CD4-positive, alpha-beta T cell treated with Interleukin-15 for 1 hour (primary cell): ENCODE measurements at places on chromosomes 11 and 22.

GRCh38 chr11:17978553-17979287 is 34.1 kb downstream of the SERGEF start:
- DNase-seq: no peak

DNA sequence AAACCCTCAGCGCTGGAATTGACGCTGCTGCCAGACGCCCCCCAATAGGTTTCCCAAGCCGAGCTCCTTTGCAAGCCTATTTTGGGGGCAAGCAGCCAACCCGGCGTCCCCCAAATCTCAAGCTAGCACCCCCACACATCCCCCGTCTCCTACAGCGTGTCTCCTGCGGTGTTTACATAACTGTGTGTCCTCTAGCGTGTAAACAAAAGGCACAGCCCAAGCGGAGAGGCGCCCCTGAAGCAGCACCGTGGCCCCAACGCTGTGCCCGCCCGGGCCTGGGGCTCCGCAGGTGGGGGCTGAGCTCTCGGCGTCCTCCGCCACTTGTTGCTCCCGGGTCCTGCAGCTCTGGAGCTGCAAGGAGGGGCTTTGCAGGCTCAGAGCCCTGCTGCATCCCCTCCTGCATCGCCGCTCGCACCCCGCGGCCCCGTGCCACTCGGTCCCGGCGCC is 1.6 kb downstream of the CADM1 start:
- no peak for DNase-seq

- no peak for DNase-seq
These were observed 145.7 kb upstream of the NECTIN1 start for GRCh38 chr11:119874660-119875238.

DNA sequence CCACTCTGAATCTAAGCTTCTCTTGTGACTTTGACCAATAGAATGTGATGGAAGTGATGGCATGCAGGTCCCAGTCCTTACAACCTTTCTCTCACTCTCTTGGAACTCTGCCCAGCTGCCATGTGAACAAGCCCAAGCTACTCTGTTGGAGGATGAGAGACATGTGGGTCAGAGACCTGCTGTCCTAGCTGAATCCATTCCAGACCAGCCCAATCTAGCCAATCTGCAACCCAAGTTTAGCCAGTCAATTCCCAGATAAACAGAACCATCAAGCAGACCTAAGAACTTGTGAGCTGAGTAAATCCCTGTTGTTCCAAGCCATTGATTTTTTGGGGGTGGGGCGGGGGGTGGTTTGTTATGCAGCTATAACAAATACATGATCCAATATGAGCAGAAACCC is 69.2 kb upstream of the GRK3 start:
- DNase-seq: no peak

DNA sequence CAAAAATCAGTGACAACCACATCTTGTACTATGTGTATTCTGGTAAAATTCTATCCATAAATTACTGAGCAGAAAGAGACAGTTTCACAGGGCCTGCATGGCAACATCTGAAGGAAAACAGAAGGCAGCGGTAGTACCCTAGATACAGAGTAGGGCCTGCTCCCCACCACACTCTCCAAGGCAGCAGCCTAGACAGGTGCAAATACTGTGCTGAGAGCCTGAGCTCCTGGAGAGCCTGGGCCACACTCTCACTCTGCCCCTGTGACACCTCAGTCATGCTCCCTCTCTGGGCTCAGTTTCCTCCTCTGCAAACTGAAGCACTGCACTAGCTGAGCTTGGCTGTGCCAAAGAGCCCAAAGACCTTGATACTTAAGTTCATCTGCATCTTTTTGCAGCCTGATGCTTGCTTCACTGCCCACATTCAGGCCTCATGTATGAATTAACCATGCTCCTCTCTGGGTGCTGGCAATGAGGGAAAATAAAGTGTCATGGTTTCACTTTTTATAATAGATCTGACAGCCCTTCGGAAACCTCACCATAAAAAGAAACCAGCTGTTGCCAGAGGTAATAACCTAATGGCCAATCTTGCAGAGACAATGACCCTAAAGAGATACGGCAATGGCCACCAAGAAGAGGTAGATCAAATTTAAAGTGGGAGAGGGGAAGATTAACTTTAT is 104.7 kb downstream of the PLEKHA7 start:
- no peak for DNase-seq

GRCh38 chr11:62462508-62462892 is 43.7 kb downstream of the SCGB1A1 start:
- no peak for DNase-seq

- DNase-seq: peak; percentile 55
These were observed 22.0 kb downstream of the ST14 start for GRCh38 chr11:130181295-130182272.

DNA sequence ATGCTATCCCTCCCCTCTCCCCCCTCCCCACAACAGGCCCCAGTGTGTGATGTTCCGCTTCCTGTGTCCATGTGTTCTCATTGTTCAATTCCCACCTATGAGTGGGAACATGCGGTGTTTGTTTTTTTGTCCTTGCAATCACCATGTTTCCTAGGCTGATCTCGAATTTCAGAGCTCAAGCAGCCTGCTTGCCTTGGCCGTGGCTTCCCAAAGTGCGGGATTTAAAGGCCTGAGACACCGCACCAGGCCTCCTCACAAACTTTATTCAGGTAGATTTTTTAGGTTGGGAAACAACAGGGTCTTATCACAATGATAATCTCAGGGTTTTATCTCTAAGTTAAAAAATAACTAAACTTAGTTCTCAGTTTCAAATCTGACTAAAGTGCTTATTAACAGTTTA is 125.4 kb downstream of the LUZP2 start:
- no peak for DNase-seq

DNA sequence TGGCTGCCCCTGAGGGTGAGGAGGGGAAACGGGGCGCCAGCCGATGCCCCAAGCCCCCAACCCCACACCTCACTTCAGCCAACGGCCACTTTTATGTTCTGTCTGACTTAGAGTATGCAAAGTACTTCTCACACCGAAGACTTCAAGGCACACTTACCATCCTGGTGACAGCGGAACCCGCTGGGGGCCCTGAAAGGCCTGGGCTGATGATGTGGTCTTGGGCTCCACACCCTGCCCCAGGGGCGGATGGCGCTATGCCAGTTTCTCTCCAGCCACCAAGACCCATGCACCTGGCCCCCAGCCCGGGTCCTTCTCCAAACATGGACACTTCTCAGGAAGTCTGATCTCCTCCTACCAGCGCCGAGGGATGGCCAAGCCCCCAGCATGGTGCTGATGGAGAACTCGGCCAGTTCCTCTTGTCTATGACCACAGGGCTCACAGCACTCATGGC is 175.4 kb downstream of the CTTN start:
- DNase-seq: no peak

DNA sequence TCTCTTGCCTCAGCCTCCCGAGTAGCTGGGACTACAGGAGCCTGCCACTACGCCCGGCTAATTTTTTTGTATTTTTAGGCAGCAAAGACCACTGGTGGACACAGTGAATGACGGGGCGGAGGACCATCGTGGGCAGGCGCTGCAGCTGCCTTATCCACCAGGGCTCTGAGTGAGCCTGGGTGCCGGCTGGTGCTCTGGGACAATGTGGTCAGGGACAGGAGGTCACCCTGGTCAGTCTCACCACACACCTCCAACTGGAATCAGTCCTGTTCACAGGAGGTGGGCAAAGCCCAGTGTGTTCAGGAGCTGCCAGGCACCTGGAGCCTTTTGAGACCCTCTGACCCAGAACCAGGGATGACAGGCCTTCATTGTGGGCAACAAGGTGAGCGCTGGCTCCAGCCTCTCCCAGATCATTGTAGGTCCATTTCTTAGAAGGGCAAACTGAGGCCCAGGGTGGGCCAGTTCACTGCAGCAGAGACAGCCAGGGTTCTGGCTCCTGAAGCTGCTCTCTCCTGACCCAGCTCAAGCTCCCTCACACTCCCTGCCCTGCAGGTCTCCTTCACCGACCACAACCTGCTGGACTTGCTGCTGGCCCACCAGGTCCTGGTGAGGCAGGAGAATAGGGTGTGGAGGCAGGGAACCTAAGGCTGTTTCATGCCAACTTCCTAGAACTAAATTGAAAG is 15.7 kb upstream of the CABP2 start:
- DNase-seq: no peak

GRCh38 chr22:17774206-17774925 is at the start of gene BID:
Gene BID (minus strand): TSS chr22:17774469. CDS start chr22:17750116, 24,353 bp downstream.
- DNase-seq: peak; percentile 68

DNA sequence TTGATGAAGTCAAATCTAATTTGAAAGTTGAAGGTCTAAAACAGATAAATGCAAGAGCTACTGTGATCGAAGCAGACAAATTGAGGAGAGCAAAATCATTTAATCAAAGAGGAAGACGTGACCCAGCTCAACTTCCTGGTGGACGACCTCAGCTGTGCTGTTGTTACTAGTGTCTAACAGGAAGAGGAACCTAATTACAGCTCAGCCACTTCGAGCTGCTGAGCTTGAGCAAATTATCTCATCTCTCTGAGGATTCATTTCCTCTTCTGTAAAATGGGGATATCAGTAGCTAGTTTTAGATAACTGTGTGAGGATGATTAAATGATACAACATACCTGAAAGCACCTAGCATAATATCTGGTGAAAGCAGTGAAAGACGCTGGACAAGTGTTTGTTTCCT is 48.6 kb upstream of the OLFML1 start:
- DNase-seq: peak; percentile 40

DNA sequence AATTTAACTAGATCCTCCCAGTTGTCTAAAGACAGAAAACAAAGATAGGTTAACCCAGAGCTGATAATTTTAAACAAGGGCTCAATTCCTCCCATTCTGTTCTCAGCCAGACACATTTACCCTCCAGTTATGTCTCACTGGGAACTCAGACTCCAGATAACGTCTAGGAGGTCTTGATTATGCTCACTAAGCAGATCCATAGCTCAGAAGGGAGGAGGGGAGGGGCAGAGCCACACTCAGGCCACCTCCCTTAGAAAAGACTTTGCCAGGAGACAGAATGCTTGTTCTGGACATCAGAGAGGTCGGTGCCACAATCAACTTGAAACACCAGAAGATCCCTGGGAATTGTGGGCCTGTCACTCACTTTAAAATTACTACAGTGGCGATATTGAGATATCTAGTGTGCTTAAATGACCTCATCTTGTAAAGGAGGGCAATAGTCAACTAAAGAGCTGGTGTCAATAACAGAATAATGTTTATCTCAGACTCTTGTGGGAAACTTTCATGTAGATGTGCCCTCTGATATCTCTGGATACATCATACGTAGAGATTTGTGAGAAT is 29.8 kb upstream of the SLC25A1 start:
- DNase-seq: no peak

DNA sequence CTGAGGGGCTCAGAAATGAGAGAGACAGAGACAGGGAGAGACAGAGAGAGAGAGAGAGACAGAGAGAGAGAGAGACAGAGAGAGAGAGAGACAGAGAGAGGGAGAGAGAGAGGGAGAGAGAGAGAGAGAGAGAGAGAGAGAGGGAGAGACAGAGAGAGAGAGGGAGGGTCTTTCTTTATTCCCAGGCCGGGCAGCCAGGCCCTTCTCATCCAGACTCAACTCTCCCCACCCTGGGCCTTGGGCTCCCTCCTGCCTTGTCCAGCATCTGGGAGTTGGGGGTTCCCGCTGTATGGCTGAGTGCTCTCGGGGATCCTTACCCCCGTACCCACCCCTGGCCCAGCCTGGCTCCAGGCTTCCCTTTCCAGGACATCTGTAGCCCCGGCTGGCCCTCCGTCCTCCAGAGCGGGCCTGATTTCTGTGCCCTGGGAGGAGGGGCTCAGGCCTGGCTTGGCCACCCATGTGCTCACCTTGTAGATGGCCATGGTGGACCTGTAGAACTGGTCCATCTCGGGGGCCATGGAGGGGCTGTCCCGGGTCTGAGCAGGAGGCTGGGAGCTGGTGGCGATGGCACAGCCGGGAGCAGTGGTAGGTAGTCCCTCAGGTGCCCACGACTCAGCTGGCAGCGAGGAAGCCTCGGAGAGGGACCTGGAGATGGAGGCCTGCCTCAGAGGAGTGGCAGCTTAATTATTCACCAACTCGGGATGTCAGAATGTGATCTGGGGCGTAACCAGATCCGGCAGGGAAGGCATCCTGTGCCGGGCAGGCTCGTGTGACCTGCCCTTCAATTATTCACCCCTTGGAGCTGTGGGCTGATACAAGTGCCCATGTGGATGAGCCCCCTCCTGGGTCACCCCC is at the start of gene BAIAP2L2:
Gene BAIAP2L2, minus strand, starts transcription at position 677 of the 855 bp plus-strand sequence. Its CDS starts 159 bp downstream, at position 518.
- no peak for DNase-seq

DNA sequence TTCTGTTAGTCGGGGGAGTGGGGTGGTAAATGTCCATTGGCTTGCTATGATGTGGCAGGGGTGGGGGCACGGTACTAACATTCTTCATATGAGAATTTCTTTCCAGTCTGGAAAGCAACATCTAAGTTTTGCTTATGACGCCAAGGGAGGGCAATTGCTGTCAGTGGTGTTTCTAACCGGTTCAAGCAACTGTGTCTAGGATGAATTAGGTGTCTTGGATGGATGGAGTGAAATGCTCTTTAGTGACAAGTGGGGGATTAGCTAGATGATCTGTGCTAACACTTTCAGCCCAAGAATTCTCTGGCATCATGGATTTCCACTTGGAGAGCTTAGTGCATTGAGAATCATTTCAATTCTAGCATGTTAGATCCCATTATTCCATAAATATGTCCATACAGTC is 262.6 kb upstream of the SORL1-AS1 start:
- DNase-seq: no peak

- DNase-seq: no peak
These were observed 36.2 kb downstream of the USP35 start for GRCh38 chr11:78224906-78225420.

DNA sequence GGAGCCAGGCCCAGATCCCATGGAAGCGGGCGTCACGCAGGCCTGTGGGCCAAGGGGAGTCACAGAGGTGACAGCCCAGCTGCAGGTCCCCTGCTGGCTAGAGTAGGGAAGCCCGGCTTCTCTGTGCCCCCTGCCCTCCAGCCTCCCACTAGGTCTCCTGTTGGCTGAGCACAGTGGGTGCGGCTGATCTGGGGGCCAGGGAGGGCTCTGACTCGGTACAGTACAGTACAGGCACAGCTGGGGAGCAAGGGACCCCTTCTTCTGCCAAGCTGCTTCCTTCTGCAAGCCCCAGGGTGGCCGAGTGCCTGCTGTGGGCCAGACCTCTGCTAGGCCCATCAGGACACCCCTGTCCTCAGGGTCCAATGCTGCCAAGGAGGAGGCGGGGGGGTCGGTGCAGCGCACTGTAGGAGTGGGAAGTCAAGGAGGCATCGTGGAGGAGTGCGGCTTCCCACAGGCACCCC is 10.1 kb downstream of the SUSD2 start:
- no peak for DNase-seq

DNA sequence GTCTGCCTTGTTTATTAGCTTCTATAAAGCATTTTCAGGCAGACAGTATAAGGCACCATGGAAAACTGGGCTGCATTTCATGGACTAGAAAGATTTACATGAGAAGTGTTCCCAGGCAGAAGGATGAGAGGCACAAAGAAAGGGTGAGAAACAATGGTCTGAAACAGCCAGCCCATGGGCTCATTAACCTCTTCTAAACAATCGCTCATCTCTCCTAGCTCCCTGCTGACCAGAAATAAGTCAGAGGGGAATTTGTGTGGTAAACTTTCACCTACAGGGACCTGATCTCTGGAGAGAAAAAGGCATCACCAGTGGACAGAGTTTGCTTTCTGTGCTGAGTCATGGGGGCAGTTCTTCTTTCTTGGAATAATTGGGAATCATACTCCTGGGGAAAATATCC is 51.8 kb upstream of the KIRREL3 start:
- no peak for DNase-seq
